RWPE2 (cell line): ENCODE measurements at places on chromosomes 1 and 21.
A peak's percentile ranks its signal among the peaks of the same experiment; 100 is the strongest.

- no peak for DNase-seq
These were observed 28.6 kb downstream of the KAZN start for GRCh38 chr1:14626869-14627607.

GRCh38 chr1:117646007-117646811 lies 40.4 kb downstream of the TENT5C start:
- peak; percentile 26 for DNase-seq

- DNase-seq: no peak
These were observed 174.1 kb downstream of the PBX1 start for GRCh38 chr1:164733070-164733469.

DNA sequence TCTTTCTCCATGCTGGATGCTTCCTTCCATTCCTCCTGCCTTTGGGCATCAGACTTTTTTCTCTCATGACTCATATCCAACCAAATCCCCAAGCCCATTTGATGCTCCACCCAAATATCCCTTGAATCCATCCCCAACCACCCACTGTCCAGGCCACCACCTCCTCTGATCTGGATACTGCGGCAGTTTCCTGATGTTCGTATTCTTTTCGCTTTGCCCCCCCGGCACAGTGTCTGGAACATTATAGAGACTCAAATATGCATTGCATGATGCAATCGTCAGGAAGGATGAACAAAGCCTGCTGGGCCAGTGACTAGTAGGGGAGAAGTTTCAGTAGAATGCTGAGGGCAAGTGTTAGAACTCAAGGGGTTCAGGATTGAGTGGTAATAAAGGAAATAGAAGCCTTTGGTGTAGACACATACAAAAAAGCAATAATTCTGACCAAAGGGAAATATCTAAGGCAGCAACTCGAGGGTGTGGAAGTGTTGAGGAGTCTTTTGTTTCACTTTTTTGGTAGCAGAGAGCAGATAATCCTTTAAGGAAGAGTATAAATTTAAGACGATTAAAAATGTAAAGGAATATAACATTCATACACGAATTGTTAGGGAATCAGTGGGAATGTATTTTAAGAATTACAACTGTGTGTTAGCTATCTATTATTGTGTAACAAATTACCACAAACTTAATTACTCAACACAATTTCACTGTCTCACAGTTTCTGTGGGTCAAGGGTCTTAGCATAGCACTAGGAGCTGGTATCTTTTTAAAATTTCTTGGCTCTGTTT lies 7.5 kb downstream of the S100A11 start:
- no peak for DNase-seq

DNA sequence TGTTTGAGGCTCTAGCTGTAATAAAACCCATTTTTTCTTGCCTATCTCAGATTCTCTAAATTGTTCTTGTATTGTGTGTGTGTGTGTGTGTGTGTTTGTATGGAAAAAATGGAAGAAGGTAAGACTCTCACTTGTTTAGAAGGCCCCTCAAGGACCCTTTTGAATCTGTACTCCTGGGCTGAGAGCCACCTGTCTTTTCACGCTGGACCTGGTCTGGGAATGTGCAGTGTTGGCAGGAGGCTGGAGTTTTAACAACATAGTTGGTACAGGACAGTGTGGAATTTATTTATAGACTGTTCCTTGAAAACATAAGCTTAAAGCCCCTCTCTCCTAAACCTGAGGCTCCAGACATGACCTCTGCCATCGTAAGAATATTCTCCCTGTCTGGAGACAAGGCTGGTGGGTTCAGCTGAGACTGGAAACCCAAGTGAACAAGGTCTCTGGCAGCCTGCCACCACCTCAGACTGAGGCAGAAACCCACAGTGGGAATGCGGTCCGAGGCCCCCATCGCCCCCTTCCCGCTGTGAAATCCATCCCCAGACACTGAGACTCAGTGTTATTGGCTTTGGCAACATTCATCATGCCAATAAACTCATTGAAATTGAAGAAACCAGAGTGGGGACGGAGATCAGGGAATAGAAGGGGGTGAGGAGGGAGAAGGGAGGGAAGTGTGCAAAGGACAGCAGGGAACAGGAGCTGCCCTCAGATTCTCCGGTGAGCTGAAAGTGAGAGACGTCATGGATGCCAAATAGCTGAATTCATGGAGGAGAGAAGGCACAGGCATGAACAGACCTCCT lies 24.6 kb upstream of the PLXNA2 start:
- no peak for DNase-seq

DNA sequence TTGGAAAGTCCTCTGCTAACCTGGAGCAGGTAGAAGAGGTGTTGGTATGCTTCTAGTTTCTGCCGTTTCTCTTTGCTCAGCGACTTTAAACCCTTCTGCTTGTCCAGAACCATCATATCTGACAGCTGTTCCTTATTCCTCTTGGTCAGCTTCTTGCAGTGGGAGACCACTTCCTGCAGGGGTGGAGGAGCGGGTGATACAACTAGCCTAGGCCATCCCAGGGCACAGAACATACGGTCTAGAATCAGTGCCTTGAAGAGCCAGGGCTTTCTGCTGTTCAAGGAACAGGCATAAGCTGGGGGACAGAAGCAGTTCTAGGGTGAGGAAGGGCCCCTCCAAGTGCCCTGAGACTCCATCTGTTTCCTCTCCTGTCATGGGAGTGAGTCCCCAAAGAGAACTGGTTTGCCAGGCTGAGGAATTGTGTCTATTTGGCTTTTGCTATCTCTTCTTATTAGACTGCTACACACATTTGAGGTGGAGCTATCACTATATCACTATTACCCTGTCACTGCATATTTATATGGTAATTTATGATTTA lies 32.5 kb downstream of the IQGAP3 start:
- no peak for DNase-seq

DNA sequence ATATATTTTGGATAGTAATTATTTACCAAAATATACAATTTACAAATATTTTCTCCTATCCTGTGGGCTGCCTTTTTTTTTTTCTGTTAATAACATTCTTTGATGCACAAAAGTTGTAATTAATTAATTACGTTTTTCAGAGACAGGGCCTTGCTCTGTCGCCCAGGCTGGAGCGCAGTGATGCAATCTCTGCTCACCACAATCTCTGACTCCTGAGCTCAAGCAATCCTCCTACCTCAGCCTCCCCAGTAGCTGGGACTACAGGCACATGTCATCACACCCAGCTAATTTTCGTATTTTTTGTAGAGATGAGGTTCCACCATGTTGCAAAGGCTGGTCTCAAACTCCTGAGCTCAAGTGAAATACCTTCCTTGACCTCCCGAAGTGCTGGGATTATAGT lies 21.3 kb upstream of the ZMYM4 start:
- DNase-seq: no peak

- DNase-seq: no peak
These were observed 116.1 kb upstream of the GORAB start for GRCh38 chr1:170415710-170416372.

- no peak for DNase-seq
These were observed 17.8 kb downstream of the YBX1 start for GRCh38 chr1:42700006-42700405.

DNA sequence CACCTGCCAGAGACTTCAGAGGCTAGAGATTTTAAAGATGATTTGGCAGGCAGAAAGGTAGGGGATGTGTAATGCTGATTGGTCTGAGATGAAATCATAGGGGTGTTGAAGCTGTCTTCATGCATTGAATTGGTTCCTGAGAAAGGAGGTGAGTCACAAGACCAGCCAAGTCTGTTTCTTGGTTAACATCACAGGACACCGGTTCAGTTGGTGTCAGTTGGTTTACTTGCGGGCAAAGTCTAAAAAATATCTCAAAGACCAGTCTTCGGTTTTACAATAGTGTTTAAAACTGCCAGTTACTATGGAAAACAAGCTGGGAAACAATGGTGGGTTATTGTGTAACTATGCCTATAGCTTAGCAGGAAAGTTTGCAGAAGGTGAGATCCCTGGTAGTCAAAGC lies 305.9 kb downstream of the BARHL2 start:
- no peak for DNase-seq

DNA sequence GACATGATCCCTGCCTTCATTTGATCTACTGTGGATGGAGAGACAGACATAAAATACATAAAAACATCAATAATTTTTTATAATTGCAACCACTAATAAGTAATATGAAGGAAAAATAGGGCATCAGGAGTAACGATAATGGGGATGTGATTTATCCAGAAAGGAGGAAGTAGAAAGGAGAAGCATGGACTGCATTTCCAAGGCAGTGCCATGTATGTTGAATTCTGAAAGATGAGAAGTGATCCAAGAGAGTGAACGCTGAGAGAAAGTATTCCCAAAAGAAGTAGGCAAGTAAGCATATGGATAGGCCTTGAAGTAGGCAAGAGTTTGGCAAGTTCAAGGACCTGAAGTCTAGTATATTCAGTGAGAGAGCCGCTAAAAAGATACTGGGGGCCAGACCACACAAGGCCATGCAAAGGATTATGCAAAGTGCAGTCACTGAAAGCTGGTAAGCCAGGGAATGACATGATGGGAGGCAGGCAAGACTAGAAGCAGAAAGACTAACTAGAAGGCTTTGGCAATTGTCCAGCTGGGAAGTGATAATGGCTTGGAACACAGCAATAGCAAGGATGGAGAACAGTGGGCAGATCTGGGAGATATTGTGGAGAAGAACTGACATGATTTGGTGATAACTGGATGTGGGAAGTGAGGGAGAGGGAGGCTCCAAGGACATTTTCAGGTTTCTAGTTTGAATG lies 85.9 kb downstream of the TM2D1 start:
- DNase-seq: no peak
